ENCODE measurements at places on chromosomes 3 and 15.

DNA sequence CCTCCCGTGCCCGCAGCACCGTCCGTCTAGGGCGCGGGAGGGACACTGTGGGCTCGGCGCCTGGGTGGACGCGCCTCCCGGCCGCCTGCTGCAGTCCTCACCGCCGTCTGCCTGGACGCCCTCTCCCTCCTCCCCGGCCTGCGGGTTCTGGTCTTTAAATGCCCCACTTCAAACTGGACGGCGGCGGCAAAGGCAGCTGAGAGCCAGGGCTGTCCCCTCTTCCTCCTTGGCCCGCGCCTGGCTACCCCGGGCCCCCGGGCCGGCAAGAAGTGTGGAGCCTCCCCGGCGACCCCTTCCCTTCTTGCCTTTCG, 426 bp downstream of the CBLB start:
- DNase-seq, result peak; percentile 96

- DNase-seq, result no peak
Measured at GRCh38 chr15:87866961-87867360, 389.6 kb downstream of the NTRK3 start.

DNA sequence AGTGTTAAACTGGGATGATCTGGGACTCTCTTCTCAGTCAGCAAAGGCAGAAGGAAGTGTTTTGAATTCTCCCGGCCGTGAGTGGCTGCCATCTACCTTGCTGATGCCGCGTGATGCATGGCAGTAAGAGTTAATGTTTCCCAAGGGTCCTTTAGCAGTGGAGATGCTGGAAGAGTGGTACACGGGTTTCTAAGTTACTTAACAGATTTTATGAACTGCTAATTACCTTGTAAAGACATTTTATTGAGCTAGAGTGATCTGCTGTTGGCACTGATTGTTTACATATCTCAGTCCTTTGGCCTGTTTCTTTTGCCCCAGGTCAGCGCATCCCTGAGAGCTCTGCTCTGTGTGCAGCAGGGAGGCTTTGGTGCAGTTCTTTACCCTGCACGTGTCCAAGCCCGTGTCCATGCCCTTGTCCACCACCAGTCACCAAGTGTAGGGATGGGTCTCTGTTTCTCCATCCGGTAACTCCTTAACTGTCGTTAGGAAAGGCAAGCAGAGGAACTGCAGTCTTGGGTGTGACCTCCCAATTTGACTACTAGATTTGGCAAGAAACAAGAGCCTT, 172.3 kb downstream of the SLCO3A1 start:
- no peak for DNase-seq

GRCh38 chr3:115671761-115672455, 48.6 kb downstream of the GAP43 start:
- no peak for DNase-seq

Measured in retina (tissue), 1 donor.